ENCODE measurements at places on chromosomes 1 and 21. TPM values are rescaled to one million over a fixed set of nuclear protein-coding genes. Genes with fewer than 3 reads are reported as not detected.

The ERO1B gene
- 13.5 TPM for total RNA-seq

The FMO2 gene
- total RNA-seq = 74.1 TPM

The PLD5 gene
- total RNA-seq = 0.77 TPM

- no peak for ATAC-seq
Observed at GRCh38 chr1:219402925-219403324, 210.0 kb downstream of the ZC3H11B start.

- no peak for ATAC-seq
Observed at GRCh38 chr1:157715736-157716135, 15.2 kb upstream of the FCRL3 start.

- ATAC-seq = no peak
Observed at GRCh38 chr1:222749927-222750326, 12.9 kb downstream of the FAM177B start.

- ATAC-seq = no peak
Observed at GRCh38 chr1:215285013-215285800, 202.7 kb downstream of the KCNK2 start.

GRCh38 chr1:100230765-100231164 is 18.9 kb downstream of the DBT start:
- no peak for ATAC-seq

Data from gastroesophageal sphincter (tissue), 4 donors.